ENCODE measurements at places on chromosomes 1 and 21.
A peak's percentile ranks its signal among the peaks of the same experiment; 100 is the strongest.

- no peak for DNase-seq
These were observed 497.4 kb downstream of the DISC1 start for GRCh38 chr1:232123775-232124659.

- no peak for DNase-seq
These were observed 59.2 kb upstream of the SSBP3 start for GRCh38 chr1:54465351-54465811.

DNA sequence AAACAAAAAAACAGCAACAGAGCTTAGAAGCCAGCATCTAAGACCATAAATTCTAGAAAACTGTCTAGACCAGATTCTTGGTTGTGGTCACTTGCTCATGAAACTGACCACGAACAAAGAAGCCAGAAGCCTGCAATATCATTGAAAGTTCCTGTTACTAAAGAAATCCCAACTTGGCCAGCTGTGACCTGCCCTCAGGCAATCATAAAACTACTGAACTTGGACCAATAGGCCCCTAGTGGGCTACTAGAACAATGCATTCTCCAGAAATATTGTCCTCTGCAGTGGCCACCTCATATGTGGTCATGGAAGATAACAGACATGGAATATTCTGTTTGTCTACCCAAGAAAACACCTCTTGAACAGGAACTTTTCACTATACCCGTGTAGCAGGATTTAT is 87.7 kb downstream of the SPATA17 start:
- no peak for DNase-seq

- no peak for DNase-seq
These were observed 779.7 kb downstream of the USP25 start for GRCh38 chr21:16509476-16509875.

GRCh38 chr21:36703626-36704280 is 4.8 kb downstream of the SIM2 start:
- DNase-seq = no peak

- peak; percentile 47 for DNase-seq
These were observed 229.7 kb upstream of the CACYBP start for GRCh38 chr1:174769961-174770549.

DNA sequence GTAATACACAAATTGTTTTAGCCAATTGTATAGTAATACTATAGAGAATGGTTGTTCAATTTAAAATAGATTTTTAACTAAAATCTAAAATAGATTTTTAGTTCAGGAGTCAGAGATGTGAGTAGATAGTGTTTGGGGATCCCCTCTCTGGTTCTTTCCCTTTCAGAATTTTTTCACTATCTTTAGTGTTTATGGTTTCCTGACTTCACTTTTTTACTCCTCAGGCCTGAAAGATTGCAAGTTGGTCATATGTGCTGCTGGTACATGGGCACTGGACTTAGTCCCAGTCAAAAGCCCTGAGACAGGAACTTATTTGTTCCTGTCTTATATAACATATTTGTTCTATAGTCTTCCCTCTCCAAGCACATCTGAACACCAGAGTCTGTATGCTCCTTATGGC is 96.8 kb upstream of the ATP1B1 start:
- no peak for DNase-seq

- DNase-seq = no peak
These were observed 65.7 kb downstream of the SDC3 start for GRCh38 chr1:30842697-30843354.

DNA sequence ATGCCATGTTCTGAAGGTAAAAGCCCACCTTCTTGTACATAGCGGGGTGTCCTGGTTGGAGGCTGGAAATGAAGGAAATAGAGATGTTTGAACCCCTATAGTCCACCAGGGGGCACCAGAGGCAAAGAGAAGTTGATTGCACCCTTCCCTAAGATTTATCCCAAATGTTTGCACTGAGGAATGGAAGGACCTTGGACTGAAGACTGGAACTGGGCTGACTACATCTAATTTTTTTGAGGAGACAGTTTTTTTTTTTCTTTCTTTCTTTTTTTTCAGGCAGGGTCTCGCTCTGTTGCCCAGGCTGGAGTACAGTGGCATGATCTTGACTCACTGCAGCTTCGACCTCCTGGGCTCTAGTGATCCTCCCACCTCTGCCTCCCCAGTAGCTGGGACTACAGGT is 55.3 kb upstream of the EIF4G3 start:
- peak; percentile 42 for DNase-seq

GRCh38 chr1:79974659-79975058 is 968.1 kb upstream of the ADGRL4 start:
- no peak for DNase-seq
